ENCODE measurements at places on chromosomes 5 and 9. TPM values are rescaled to one million over a fixed set of nuclear protein-coding genes. Genes with fewer than 3 reads are reported as not detected.

NAIP gene
- 0.90 TPM for total RNA-seq

PNPLA7 gene
- 0.07 TPM for total RNA-seq

BARHL1 gene
- total RNA-seq: 0.07 TPM

TICAM2 gene
- total RNA-seq: not detected

- no peak for DNase-seq
Observed at GRCh38 chr9:86186696-86187095, 72.8 kb downstream of the C9orf153 start.

DNA sequence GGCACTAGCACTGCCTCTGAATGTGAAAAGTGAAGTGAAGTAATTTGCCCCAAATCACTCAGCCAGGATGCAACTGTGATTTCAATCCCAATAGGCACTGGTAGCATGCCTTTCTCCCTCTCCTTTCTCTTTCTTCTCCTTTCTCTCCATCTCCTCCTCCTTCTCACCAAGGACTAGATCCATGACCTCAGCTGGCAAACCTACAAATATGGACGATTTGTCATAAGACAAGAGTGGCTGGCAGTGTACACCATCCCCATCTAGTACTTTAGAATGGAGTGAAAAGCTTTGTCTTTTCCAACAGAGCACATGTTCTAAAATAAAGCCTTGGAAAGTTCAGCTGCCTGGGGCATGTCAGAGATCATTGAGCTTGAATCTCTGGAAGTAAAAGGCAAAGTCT is 574.7 kb upstream of the CLINT1 start:
- no peak for DNase-seq

DNA sequence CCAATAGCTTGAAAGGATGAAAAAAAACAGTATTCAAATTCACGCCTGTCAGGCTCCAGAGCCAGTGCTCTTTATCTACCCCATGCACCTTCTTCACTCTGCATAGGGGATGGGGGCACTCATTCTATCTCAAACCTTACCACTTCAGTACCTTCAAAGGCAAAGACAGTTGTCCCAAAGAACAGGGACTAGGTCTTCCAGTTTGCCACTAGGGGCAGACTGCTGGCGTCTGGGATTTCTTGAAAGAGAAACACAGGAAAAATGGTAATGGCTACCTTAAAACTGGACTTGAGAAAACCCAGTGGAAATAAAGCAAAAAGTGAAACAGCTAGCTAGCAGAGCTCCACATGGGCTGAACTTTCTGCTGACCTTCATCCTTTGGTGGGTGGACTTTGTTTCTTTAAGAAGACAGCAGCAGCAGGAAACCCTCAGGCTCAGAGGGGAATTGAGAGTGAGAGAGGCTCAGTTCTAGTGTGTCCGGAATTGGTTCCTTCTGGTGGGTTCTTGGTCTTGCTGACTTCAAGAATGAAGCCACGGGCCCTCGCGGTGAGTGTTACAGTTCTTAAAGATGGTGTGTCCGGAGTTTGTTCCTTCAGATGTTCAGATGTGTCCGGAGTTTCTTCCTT is 41.0 kb upstream of the SLC36A1 start:
- DNase-seq: no peak

DNA sequence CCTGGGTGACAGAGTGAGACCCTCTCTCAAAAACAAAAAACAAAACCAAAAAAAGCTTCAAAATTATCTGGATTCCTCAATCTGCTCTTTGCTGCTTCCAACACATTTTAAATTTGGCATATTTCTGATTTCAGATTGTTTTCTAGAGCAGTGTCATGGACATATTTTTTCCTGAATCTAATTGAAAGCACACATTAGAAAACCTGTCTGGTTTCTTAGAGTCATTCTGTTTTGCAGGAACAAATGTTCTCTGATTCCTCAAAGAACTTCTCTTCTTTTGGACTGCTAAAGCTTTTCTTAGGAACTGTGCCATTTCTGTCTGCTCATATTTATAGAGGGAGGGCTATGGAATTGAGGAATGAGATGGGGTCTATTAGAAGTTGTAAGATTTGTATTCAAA is 81.6 kb downstream of the RAI14 start:
- DNase-seq: no peak

RC3H2 gene
- total RNA-seq: 21.6 TPM
